NT2/D1 (cell line): ENCODE measurements at places on chromosomes 16 and 17.
A peak's percentile ranks its signal among the peaks of the same experiment; 100 is the strongest.

DNA sequence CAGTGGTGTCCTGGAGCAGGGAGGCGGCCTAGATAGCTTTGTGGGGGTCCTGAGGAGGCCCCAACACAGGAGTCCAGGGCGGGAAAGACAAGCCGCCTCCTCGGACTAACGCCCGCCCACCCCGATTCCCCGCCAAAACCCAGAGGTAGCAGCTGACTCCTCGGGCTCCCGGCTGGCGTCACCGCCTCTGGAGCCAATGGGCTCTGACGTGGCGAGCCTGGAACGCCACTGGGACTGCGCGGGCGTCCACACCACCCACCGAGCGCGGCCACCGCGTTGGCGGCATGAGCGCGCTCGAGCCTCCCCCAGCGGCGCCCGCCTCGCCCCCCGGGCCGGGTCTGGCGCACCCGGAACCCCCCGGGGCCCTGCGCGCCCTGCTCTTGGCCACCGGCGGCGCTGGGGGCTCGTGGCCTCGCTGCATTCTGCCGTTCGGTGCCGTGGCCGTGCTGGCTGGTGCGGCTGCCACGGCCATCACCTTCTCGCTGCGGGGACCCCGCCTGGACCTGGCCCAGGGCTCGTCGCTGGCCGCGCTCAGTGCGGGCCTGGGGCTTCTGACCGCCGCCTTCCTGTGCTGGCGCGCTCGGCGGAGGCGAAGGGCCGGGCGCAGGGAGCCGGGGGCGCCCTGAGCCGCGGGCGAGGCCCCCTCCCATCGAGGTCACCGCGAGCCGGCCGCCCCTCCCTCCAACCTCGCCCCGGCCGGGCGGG is 3.4 kb upstream of the NTN3 start:
- no peak for DNase-seq

GRCh38 chr16:66003201-66003600 is 363.3 kb upstream of the CDH5 start:
- no peak for DNase-seq

GRCh38 chr17:50344731-50345365 is 1.1 kb upstream of the XYLT2 start:
- DNase-seq, result no peak

DNA sequence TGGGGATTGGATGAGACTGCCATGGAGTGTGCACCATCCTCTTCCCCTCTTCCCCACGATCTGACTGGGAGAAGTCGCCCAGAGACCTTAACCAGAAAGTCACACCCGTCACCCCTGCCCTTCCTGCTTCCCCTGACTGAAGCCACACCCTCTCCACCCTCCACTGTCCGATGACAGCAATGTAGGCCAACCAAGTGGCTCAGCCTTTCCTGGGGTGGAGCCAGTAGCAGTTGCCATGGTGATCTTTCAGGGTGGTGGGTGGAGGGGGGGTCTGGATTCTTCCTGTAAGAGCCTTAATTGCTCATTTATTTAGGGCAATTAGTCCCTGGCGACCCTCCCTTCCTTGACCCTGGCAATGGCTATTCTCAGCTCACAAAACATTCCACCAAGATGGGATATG is 37.5 kb upstream of the PHB1 start:
- no peak for DNase-seq

DNA sequence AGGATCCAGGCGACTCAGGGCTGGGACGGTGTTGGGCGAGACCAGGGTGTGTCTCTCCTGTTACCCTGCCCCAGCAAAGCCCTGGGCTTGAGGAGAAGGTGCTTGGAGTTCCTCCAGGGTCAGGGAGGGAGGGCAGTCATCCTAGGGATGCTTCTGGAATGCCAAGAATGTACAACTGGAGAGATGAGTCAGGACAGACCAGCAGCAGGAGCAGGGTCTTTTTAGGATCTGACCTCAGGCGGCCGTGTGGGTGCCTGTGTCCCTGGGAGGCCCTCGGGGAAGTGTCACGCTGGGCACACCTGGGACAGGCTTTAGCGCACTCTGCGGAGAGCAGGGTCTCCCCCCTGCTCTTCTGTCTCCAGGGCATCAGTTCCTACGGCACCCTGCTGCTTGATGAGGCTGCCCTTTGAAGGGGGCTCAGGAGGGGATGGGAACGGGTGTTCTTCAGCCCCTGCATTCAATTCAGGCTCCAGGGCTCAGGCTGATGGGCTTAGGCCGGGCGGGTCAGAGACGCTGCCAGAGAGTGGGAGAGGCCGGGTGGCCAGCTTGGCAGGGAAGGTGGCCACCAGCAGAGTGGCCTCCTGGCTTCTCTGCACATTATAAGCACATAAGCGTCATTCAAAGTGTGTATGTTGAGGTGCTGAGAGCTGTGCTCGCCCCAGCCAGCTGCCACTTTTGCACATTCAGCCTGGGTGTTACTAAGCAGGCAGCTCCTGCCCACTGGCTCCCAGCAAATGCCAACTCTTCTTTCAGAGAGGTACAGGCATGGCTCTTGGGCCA is 8.4 kb upstream of the MTSS2 start:
- peak; percentile 89 for DNase-seq

DNA sequence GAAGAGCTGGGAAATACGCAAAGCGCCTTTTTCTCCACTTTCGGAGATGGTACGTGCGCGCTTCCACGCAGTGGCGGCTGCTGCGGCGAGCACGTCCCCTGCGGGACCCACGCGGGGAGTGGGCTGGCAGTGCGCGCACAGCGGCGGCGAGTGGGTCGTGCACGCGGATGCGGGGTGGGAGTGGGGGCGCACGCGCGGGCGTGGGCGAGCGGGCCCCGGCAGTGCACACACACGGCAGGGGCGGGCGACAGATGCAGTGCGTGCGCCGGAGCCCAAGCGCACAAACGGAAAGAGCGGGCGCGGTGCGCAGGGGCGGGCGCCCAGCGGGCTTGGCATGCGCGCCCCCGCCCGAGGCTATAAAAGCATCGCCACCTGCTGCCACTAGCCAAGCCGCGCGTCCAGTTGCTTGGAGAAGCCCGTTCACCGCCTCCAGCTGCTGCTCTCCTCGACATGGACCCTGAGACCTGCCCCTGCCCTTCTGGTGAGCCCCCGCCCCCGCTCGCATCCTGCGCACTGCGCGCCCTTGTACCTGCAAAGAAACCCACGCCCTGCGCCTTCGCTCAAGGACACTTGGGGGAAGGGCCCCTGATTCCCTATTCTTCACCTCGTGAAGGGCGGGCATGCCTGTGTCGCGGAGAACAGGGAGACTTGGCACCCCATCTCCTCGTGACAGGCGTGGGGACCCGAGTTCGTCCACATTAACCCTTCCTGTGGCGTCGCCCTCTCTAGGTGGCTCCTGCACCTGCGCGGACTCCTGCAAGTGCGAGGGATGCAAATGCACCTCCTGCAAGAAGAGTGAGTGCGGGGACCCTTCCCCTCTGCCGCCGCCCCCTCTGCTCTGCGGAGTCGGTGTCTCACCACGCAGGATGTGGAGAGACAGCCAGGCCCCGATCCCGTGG is at the start of gene MT3:
TSS of gene MT3 (plus strand) at position 388 of the 899 bp plus-strand sequence. CDS start at position 451, 63 bp downstream.
- DNase-seq, result no peak

- no peak for DNase-seq
These were observed 24.3 kb upstream of the LASP1NB start for GRCh38 chr17:38900978-38901656.

DNA sequence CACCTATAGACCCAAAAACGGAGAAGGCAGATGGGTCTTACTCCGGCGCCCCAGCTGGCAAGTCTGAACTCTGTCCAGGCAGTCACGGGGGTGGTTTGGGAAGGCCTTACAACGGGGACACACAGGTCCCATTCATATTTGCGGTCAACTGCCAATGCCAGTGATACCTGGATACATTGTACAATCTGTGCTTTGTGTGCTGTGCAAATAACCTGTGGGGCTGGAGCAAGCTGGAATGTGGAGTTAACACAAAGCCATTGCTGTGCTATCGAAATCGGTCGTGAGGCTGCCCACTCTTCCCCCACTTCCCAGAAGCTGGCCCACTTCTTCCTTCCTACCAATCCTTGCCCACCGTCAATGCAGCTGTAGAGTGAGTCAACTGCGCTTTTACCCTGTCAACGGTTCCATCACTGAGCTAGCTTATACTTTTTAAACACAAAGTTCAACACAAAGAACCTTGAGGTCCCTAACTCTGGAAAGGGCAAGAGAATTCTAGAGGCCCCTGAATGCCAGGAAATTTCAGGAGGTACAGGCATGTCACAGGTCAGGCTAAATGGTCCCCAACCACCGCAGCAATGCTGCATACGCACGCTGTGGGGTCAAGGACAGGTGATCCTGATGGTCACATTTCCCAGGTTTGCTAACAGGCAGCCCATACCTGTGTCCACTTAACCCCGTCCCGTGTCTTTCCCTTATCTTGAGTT is 122.8 kb downstream of the ZFHX3 start:
- no peak for DNase-seq

GRCh38 chr17:83064021-83064731 is 15.2 kb upstream of the METRNL start:
- no peak for DNase-seq

- no peak for DNase-seq
These were observed 641 bp downstream of the SBK1 start for GRCh38 chr16:28292731-28293600.

DNA sequence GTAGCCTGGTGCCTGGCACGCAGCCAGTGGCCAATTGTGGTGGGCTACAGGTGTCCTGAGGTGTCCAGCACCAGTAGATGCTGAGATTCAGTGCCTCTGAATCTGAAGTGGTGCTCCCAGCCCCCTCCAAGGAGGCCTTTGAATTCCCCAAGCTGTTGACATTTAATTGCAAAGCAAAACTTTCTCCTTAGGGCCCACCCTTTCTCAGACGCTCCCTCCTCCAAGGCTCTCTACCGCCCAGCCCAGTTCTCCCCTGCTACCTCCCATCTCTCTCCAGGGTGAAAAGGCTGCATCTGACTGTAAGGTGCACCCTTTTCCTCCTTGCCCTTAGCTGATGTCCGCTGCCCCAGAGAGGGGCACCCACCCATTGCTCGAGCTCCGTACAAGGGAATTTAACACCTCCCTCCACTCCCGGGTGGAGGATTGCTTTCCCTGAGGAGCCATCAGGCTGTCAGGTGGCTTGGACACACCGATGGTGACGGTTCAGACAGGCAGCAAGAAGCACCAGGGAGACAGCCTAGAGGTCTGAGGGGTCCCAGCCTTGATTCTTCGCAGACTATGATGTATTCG is 1.7 kb downstream of the BEAN1 start:
- DNase-seq, result no peak

GRCh38 chr17:41620583-41621434 is 3.6 kb downstream of the KRT17 start:
- DNase-seq, result no peak

- no peak for DNase-seq
These were observed 8.7 kb downstream of the PPL start for GRCh38 chr16:4928227-4928626.

- no peak for DNase-seq
These were observed 25.3 kb upstream of the ZNF469 start for GRCh38 chr16:88357317-88358022.

DNA sequence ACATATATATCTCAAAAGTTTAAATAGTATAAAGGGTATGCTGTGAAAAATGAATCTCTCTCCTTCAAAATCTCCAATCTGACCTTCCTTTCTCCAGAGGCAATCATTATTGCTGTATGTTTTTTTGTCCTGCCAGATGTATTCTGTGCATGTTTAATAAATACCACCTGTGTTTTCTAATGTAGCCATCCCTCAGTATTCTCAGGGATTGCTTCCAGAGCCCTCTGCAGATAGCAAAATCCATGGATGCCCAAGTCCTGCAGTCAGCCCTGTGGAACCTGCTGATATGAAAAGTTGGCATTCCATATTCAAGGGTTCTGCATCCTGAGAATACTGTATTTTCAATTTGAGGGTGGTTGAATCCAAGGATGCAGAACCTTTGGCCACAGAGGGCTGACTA is 42.9 kb downstream of the BPTF start:
- DNase-seq, result no peak

- no peak for DNase-seq
These were observed 1.3 kb downstream of the SNN start for GRCh38 chr16:11669380-11670146.

DNA sequence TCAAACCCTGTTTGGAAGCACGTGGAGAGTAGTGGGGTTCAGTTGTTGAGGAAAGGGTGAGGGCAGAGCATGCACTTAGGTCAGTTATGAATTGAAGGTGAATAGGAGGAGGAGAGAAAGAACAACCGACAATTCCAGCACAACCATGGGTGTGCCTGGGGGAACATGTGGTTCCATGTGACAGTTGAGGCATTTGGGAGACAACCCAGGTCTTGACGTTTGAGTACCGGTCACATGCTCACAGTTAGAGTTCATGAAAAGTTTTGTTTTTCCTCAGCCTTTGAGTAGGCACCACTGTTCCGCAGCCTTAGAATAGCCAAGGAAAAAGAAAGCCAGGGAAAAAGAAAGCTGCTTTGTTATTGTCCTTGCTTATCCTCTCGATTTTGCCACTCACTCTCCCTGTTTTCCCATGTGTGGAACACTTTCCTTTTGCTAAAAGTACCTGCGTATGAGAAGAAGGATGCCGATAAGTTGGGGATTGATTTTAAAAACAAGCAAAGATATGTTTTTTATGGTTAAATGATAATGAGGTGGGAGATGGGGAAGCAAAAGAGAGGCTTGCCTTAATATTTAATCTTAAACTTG is 25.6 kb upstream of the ABCC11 start:
- DNase-seq, result no peak

- DNase-seq, result no peak
These were observed 81.6 kb downstream of the ARHGAP23 start for GRCh38 chr17:38509772-38510420.

DNA sequence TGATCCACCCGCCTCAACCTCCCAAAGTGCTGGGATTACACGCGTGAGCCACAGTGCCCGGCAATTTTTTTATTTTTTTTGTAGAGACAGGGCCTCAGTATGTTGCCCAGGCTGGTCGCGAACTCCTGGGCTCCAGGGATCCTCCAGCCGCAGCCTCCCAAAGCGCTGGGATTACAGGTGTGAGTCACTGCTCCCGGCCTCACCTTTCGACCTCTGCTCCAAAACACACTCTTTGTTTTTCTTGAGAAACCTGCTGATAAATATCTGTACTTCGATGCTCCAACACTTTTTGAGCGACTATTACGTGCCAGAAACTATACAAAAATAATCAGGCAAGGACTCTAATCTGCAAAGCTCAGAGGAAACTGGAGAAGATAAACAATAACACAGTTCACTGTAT is 1.0 kb downstream of the MED1 start:
- DNase-seq, result no peak

DNA sequence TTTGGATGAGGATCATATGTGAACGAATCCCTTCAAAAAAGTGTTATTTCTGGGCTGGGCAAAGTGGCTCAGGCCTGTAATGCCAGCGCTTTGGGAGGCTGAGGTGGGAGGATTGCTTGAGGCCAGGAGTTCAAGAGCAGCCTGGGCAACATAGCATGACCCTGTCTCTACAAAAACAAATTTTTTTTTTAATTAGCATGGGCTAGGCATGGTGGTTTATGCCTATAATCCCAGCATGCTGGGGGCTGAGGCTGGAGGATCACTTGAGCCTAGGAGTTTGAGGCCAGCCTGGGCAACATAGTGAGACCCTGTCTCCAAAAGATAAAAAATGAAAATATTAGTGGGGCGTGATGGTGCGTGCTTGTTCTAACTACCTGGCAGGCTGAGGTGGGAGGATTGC is 4.6 kb downstream of the TAOK1 start:
- no peak for DNase-seq

- DNase-seq, result no peak
These were observed 250.7 kb upstream of the MON1B start for GRCh38 chr16:76940251-76940650.
